ENCODE measurements at places on chromosomes 4 and X.

- DNase-seq, result peak; percentile 14
Observed at GRCh38 chr4:185238215-185238681, 28.9 kb downstream of the SNX25 start.

GRCh38 chrX:5683996-5684395, 544.7 kb downstream of the NLGN4X start:
- no peak for DNase-seq

- DNase-seq, result no peak
Observed at GRCh38 chr4:170931321-170931720, 841.6 kb upstream of the AADAT start.

GRCh38 chrX:37684973-37685372, 618 bp upstream of the XK start:
- no peak for DNase-seq

GRCh38 chrX:114924856-114925255, 92.6 kb downstream of the IL13RA2 start:
- DNase-seq, result no peak

GRCh38 chrX:48966796-48967579, 4.7 kb downstream of the KCND1 start:
- DNase-seq, result no peak

- DNase-seq, result no peak
Observed at GRCh38 chr4:89899152-89899551, 4.5 kb downstream of the MMRN1 start.

DNA sequence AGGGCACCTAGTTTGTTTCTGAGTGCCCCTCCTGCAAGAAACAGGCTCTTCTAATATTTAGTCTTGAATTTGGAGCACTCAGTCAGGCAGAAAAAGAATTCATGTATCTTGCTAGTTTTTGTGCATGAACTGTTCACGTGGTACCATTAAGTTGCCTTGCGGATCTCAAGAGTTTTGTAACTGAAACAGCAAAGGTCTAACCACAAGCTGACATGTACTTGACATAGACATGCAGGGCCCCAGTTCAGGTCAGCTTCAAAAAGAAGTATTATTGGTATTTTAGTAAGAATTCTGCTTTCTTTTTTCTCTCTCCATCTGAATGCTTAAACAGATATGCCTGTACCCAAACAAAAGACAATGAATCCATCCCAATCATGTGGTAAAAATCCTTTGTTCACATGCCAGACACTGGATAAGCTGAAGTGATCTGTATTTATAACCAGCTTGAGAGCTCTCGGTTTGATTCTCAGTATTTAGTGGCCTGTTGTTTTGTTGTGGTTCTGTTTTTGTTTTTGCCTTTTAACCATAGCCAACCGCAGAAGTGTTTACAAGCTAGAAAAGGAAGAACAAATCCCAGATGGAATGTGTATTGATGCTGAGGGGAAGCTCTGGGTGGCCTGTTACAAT, 13.0 kb downstream of the RGN start:
- no peak for DNase-seq

DNA sequence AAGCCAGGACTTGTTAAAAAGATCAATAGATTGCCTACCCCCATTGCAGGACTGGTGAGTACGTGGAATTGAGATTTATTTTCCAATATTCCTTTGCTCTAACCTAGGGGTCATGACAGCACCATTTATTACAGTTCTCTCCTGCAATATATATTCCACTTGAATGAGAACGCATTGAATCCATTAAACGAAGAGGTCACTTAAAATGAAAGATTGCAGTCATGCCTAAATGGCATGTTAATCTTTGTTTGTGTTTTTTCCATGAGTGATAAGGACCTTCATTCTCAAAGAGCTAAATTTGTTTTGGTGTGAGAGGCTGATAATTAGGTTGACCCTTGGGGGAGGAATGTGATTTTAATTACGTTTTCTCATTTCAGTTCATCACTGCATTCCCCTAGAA, 13.5 kb upstream of the LIMCH1 start:
- no peak for DNase-seq

DNA sequence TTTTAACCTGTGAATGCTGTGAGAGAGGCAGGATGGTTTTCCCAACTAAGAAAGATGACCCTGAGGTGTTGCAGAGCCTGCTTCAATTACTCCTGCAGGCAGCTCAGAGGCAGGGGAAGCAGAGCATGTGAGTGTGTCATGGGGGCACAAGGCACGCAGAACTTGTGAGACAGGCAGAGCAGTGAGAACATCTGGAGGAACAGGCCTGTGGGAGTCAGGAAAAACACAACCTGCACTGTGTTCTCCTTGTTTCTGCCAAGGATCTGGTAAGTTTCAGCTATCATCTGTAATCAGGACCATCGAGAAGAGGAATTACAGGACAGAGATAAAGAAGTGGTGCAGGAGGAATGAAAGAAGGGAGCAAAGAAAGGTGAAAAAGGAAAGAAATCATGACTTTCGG, 741.8 kb upstream of the INTU start:
- no peak for DNase-seq

DNA sequence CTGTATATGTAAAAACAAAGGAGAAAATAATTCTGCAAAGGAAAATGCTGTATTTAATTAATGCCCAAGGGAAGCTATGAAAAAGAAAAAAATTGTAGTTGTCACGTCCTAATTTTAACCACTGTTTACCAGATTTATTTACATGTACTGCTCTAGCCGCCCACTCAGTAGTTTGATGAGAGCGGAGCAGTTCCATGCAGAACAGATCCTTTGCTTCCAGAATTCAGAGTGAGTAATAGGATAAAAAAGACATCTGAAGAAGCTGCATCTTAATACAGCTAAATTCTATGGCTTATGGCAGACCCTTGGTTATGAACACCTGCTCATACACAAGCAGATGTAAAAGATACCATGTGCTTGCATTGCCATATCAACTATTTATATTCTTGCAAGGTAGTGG, 287.0 kb downstream of the GASK1B start:
- no peak for DNase-seq

- no peak for DNase-seq
Observed at GRCh38 chr4:147846318-147847155, 114.6 kb downstream of the ARHGAP10 start.

- no peak for DNase-seq
Observed at GRCh38 chrX:120769576-120770341, 105.9 kb downstream of the CT47B1 start.

GRCh38 chr4:82947498-82947897, 47.0 kb downstream of the THAP9 start:
- no peak for DNase-seq

DNA sequence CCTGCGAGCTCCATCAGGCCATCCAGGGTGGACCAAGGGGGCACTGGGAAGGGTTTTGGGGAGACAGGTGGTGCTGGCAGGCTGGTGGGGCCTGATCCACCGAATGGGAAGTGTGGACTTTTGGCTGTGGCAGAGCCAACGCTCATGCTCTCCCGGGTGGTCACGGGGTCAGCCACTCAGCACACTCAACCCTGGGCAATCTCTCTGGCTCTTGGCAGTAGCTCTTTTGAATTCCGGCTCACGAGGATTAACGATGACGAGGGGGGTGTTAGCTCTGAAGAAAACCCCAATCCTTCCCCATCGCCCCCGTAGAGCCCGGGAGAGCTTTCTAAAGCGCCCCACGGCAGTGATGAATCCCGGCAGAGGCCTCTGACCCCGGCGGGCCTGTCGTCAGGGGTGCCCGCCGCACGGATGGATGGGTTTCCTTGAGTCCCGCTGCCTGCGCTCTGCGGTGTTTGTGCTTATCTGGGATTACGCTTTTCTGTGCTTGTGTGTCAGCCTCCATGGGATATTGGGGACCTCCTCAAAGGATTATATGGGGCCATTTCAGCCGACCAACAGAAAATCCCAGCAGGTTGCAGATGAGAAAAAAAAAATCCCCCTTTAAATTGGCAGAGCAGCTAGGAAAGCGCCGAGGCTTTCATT, 156.8 kb upstream of the PSAPL1 start:
- DNase-seq, result no peak

- no peak for DNase-seq
Observed at GRCh38 chr4:141580523-141580922, 55.9 kb upstream of the IL15 start.

DNA sequence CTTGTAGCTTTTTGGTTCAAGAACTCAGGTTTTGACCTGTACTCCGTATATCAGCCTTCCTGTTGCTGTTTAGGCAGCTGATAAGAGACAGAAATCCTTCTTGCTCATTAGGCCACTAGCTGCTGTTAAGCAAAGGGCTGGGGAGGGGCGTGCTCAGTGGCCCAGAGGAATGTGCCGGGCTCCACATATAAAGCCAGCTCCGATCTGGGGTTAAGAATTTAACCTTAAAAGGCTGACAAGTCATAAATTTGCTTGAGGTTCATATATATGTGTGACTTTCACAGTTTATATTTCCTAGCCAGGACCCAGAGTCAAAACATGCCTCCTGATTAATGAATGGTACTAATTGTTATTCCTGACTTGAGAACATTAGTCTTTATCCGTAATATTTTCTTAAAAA, 15.3 kb downstream of the GPC3 start:
- DNase-seq, result no peak

DNA sequence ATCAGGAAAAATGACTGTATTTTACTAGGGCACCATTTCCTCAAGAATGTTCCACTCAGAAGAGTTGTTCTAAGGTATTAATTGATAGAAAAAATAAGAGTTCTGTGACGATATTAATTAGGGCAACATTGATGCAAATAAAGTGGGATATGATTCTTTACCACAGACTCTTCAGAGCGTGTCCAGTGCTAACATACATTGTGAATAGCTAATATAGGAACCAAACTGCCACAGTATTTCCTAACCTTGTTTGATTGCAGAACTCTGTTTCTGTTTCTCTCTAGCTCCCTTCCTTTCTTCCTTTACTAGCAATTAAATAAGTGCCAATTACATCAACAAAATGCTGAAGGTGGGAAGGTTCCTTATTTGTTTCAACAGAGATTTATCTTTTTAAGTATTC, 154.1 kb upstream of the CPEB2 start:
- DNase-seq, result no peak

GRCh38 chr4:19711871-19712270, 539.8 kb upstream of the SLIT2 start:
- no peak for DNase-seq

GRCh38 chrX:118855681-118856310, 32.2 kb downstream of the ZCCHC12 start:
- DNase-seq, result no peak

DNA sequence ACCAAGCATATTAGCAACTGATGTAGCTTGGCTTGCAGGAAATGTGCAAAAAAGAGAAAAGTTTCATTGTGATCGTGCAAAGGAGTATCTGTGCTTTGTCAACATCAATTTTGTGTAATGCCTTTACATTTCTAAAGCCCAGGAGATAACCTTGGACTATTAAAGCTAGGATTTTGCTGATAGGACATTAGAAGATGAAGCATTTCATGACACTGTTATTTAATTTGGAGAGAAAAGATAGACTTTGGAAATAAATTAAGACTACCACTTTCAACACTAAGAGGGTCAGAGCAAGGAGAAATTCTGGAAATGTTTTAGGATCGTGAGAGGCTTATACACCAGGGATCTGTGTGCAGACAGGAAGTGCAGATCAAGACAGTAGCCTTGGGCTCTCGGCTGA, 120.6 kb upstream of the MID1 start:
- no peak for DNase-seq

DNA sequence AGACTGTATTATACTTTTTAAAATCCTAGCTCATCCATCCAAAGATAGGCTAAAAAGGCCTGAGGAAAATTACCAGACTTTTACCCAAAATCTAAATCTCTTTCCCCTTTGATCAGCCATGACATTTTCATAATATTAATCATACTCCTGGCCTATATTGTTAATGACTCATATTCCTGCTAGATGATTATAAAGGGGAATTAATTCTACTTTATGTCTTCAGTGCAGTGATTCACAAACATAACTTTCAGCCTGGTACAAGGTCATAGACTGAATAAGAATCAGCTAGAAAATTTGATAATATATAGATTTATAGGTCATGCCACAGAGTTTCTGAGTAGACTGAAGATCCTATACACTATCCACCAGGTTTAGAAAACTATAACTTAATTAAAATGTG, 1905.4 kb downstream of the C4orf33 start:
- no peak for DNase-seq

DNA sequence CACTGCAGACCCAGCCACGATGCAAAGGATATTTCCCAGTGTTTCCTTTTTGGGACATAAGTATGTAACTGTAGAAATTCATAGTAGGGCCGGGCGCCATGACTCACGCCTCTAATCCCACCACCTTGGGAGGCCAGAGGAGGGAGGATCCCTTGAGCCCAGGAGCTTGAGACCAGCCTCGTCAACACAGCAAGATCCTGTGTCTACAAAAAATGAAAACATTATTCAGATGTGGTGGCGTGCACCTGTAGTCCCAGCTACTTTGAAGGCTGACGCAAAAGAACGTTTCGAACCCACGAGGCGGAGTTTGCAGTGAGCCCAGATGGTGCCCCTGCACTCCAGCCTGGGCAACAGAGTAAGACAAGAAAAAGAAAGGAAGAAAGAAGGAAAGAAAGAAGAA, 49.2 kb downstream of the CRLF2 start:
- DNase-seq, result no peak
